ENCODE measurements at places on chromosomes 2 and 18. TPM values are rescaled to one million over a fixed set of nuclear protein-coding genes. Genes with fewer than 3 reads are reported as not detected.
A peak's percentile ranks its signal among the peaks of the same experiment; 100 is the strongest.

DNA sequence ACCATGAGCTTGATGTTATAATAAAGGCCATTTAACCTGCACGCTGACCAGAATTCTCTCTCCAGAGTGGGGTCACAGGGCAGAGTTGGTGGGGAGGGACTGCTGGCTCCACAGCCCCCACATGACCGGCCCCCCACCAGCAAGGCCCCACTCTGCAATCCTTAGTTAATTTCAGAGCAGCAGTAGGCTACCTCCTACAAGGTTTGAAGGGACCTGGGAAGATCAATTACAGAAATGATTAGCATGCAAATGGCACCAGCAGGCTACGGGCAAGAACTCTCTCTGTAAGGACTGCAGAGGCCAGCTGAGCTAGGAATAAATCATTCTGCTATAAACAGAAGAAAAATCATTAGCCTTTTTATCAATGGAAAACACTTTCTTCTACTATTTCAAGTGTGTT is 135.3 kb downstream of the C1D start:
- no peak for DNase-seq

GKN1 gene
- not detected for total RNA-seq

GRCh38 chr2:51706220-51706619 is 674.3 kb upstream of the NRXN1 start:
- no peak for DNase-seq

DNA sequence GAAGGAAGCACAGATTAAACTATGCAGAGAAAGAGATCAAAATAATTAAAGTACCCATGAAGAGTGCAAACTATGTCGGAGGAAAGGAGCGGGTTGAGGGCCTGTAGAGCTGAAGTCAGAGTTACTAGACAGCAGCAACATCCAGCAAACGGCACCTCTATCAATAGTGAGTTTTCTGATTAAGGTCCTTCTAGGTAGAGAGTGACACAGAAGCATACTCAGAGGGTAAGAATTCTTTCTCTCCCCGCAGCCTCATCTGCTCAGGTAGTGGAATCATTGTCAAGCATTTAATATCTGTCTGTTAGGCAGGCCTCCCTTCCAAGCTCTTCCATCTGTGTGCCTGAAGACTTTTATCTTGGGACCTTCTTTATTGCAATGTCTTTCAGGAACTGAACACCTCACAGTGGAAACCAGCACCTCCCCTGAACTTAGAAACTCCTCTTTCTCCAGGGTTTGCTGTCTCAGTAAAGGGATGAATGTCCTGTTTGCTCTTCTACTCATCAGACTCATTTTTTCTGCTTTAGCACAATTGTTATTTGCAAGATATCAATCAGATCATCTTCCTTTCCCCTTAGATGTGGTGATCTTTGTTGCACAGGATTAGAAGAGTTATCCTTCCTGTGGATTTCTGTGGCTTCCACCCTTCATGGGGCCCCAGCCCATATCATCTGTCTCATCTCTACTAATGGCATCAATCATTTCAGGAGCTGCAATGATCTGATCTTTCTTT is 28.8 kb downstream of the SP140 start:
- no peak for DNase-seq

DNA sequence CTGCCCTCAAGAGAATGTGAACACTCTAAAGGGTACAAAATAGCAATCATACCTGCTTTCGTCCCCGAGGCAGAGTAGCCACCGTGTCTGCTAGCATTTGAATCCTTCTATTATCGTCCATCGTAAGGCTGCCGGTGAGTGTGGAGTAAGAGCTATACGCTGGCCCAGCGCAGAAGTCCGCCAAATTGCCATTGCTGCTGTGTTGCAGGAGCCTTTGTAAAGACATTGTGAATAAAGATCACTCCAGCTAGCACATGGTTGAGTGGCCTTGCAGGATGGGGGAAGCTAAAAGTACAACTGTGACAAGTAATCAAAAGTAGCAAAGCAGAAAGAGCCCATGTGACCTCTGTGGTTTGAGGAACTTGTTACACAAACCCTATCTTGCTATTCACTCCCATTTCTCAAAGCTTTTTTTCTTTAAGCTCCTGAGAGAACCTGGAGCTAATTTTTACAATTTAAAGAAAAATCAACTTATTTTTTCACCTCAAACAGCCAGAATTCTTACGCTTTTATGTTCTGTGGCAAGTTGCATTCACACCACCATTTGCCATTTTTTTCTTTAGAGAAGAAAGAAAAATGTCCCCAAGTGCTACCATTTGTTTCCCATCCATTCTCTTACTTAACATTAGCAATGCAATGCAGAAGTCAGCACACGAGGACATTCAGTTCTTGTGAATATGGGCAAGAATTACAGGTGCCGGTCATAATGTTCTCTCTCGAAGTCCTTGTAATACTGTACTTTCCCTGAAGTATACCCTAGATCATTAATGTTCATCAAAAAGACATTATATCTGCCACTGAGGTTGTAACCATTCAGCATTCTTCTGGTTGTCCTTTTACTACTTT is at the start of gene CYTIP:
TSS of gene CYTIP (minus strand) at position 295 of the 846 bp plus-strand sequence. CDS start at position 226, 69 bp downstream.
- peak; percentile 88 for DNase-seq

DNA sequence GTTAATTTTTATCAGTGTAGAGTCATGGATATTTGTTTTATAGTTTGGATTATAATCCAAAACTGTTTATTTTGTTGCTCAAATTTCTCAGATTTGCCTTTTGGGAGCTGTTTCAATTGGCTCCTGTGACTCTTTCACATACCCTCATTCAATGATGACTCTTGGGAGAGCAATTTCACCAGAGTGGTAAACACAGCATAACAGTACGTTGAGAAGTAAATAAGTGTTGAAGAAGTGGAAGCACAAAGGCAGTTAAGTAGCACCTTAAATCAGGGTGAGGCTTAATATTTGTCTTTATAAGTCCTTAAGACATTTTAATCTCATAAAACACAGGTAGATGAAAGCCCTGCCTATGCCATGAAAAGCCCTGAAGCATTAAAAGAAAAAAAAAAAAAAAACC is 17.1 kb upstream of the SLC39A10 start:
- DNase-seq = no peak
